ENCODE measurements at places on chromosomes 3 and 15.

- peak; percentile 28 for DNase-seq
Measured at GRCh38 chr3:189967254-189967865, 153.3 kb downstream of the P3H2 start.

- no peak for DNase-seq
Measured at GRCh38 chr3:21188459-21188858, 562.6 kb downstream of the ZNF385D start.

DNA sequence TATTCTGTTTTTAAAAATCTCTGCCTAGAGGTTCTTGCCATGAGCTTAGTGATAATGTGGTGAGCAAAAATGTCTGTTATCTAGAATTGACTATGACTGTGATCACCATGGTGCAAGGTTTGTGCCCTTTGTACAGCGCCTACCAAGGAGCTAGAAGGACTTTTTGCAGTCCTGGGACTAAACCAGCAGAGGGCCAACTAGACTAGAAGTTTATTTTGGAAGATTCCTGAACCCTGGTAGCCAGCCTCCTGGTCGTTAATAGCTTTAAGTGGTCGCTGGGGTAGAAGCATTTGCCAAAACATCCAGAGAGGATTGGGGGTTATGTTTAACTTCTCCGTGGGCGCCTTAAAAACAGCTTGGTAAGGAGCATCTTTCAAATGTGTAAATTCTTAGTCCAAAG is 7.8 kb downstream of the SCG5 start:
- no peak for DNase-seq

DNA sequence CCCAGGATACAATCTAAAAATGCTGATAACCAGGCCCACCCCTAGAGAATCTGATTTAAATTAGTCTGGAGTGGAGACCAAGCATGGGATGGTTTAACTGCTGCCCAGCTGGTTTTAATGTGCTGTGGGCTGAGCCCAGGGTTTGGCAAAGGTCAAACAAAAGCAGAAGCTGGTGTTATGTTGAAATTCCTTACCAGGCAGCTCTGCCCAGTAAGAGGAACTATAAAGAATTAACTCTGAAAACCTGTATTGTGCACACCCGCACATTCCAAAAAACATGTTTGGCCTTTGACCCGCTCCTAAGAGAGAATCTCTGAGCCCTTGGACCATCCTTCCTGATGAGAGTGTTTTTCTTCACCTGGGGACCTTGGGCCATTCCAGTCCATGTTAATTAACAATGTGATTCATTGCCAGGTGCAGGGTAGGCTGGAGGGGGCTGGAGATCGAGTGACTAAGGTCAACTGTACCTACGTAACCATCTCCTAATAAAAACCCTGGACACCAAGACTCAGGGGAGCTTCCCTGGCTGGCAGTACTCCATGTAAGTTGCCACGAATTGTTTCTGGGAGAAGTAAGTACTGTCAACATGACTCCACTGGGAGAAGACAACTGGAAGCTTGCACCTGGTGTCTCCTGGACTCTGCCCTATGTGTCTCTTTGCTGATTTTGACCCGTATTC is 10.9 kb downstream of the CCDC13 start:
- no peak for DNase-seq

- DNase-seq, result no peak
Measured at GRCh38 chr3:140440446-140440845, 237.4 kb upstream of the TRIM42 start.

DNA sequence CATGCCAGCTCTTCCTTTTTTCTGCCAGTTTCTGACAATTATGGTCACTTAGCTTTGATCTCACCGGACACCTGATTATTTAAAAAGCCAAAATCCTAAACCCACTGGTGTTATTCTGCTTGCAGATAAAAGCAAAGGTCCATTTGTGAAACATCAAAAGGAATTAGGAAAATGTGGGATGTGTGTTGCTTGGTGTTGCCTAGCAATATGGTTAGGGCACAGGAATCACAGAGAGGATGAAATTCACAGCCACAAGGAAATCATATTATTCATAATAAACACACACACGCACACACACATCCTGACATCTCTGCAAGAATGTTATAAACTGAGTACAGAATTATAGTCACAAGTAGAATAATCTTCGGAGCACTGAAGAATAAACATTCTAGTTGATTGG is 89.3 kb upstream of the BHLHE40 start:
- DNase-seq, result no peak

GRCh38 chr3:33054100-33055092 is 42.5 kb downstream of the GLB1 start:
- no peak for DNase-seq

GRCh38 chr3:44685128-44685800 is 27.2 kb upstream of the ZNF502 start:
- DNase-seq, result peak; percentile 7

GRCh38 chr3:37025561-37026335 is 32.4 kb downstream of the MLH1 start:
- DNase-seq, result no peak

DNA sequence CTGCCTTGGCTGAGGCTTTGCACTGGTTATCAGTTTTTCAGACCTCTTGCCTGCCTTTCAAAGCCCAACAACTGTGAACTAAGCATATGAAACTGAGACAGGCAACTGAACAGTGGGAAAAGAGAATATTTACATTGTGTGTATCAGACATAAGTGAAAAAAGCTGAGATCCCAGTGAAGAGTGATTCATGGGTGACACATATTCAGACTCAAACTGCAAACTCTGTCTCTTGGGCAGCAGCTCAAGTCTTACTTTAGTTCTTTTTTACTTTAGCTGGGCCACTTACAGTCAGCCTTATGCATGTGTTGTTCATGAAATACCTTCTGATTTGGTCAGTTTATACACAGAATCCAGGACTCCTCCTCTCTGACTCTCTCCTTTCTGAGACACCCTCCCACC is 19.2 kb downstream of the SUCLG2 start:
- DNase-seq, result peak; percentile 67

- DNase-seq, result no peak
Measured at GRCh38 chr3:30098653-30099455, 507.5 kb upstream of the TGFBR2 start.

- DNase-seq, result no peak
Measured at GRCh38 chr3:194080436-194080835, 55.5 kb upstream of the HES1 start.

DNA sequence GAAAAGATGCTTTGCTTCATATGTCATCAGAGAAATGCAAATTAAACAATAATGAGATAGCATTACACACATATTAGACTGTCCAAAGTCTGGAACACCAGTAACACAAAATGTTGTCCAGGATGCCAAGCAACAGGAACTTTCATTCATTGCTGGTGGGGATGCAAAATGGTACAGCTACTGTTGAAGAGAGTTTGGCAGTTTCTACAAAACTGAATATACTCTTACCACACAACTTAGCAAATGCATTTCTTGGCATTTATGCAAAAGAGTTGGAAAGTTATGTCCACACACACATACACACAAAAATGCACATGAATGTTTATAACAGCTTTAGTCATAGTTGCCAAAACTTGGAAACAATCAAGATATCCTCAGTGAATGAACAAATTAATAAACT is 195.2 kb upstream of the MME start:
- DNase-seq, result no peak

- DNase-seq, result no peak
Measured at GRCh38 chr3:42130329-42131070, 39.3 kb downstream of the TRAK1 start.

GRCh38 chr3:51535146-51536019 is 3.1 kb upstream of the RAD54L2 start:
- DNase-seq, result no peak

DNA sequence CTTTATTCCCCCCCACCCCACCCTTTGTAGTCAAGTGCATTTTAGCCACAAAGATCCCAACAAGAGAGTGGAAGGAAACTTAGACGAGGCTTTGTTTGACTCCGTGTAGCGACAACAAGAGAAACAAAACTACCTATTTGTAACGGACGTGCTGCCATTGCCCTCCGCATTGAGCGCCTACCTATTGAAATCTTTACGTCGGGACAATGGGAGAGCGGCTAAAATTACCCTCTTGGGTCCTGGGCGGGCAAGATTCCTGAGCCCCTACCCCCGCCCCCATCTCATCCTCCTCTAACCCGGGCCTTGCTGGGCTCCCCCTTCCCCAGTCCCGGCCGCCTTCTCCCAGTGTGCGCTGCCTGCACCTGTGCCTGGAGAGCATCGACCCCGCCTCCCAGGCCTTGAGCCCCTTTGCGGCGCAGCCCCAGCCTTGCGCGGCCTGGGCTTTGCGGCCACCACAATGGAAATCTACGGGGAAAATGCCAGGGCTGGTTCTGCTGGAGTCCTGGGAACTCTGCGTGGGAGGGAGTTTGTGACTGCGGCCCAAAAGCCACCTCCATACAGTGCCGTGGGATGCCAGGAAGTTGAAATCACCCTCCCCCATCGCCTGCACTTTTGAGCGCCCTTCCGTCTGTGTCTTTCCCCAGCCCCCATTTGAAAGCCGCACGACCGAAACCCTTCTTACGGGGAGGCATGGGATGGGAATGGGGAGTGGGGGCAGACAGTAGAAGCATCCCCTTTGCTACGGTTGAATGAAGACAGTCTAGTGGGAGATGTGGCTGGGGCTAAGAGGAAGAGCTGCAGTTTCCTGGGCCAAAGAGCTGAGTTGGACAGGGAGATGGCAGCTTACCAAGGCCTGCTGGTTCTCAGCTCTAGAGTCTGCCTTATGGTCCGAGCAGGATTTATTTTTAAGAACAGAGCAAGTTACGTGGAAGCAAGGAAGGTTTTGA is 1.1 kb upstream of the SOX2 start:
- DNase-seq, result no peak

GRCh38 chr3:156576651-156577348 is 21.9 kb upstream of the SSR3 start:
- DNase-seq, result no peak

- no peak for DNase-seq
Measured at GRCh38 chr3:31946484-31947081, 34.5 kb downstream of the OSBPL10 start.

DNA sequence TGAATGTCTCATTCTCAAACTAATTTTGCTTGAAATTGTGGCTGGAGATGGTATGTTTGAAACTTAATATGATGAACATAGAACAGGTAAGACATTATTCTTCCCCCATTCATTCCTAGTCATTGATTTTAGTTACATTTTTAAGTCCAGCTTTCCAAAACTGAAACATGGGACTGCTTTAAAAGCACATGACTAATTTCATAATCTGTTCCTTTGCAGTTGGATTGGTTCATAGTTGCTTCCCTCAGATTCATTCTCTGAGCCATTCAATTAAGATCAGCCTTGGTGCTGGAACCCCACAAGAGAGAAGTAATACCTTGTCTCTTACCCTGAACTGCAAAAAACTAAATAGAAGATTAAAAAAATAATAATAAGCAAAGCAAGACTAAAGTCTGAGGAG is 87.5 kb upstream of the TGFBR2 start:
- DNase-seq, result no peak

- DNase-seq, result no peak
Measured at GRCh38 chr15:71414853-71415252, 299.6 kb downstream of the THSD4 start.

DNA sequence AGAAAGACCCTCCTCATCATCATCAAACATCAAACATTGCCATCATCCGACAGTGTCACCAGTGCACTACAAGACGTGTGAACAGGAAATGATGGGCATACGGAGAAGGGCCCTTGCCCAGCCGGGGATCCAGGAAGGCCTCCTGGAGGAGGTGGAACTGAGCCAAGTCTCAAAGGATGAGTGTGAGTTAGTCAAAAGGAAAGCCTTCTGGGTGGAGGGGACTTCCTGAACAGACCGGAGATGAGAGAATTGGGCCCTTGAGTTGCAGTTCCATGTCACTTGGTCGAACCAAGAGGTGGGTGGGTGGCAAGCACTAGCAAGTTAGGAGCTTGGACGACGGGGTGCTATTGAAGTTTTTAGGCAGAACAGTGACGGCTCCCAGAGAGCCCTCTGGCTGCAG is 8.5 kb downstream of the SEMA4B start:
- no peak for DNase-seq

DNA sequence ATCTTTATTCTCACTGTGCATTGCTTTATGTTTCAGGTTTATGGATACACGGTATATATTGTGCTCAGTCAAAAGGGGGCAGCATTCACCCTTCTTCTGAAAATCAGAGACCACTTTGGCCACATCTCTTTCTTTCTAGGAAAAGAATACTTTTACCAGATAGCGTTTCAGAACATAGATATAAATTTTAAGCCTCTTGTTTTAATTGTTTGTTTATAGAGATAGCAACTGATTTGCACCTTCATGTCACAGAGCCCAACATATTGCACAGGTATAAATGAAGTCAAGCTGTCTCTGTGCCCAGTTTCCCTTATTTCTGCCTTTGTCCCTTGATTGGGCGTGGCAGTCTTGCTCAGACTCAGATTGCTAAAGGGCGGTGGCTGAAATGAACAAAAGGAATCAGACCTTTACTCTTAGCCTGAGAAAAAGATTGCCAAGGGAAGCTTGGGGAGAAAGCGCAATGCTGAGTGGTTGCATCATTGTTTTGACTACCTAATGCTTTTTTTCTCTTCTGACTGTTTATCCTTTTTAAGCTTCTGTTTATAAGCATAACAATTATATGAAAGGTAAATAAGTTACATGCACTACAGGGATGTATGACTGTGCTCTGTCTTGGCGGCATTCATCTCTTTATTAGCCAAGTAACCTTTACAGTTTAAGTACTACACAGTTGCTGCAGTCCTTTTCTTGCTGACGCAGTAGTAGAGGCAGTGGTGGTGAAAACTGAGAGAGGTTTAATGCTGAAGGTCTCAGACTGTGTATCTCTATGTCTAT is 70.8 kb upstream of the ZBTB20 start:
- peak; percentile 30 for DNase-seq

- DNase-seq, result no peak
Measured at GRCh38 chr15:34642247-34642646, 58.8 kb upstream of the GOLGA8B start.

DNA sequence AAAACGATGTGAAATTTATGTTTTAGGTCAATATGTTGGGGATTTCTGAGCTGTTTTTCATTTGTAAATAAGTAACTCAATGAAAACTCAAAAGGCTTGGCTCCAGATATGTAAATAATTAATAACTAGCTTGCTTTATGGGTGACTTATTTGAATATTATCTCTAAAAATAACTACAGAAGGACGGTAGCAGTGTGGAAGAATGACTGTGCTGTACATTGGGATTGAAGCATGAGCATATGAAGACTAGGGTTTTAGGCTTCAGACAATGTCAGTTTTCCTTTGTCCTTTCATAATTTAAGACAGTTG is 343.9 kb downstream of the GRM7 start:
- DNase-seq, result no peak

DNA sequence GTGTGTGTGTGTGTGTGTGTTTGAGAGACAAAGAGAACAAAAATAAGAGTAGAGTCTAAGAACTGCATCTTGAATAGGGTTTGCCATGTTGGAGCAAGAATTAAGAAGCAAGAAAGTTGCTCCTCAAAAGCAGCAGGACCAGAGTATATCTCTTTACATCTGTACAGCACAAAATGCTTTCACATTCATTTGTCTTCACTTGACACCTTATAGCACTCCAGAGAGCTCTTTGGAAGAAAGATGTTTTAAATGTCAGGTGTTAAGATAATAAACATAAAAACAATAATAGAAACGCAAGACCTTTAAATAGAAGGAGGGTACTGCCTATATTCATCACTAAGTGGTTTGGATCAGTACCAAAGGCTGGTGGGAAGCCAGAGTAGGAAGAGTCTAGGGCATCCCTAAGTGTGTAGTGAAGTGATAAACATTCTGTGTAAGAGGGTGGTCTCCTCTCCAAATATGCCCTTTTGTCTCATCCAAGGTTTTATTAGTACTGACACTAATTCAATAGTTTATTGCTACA is 19.1 kb upstream of the LSAMP start:
- no peak for DNase-seq

Measured in amniotic stem cell (primary cell).